NCI-H187 (cell line): ENCODE measurements at places on chromosomes 3 and 15.

GRCh38 chr15:69490356-69491037, 37.9 kb downstream of the RPLP1 start:
- no peak for DNase-seq

DNA sequence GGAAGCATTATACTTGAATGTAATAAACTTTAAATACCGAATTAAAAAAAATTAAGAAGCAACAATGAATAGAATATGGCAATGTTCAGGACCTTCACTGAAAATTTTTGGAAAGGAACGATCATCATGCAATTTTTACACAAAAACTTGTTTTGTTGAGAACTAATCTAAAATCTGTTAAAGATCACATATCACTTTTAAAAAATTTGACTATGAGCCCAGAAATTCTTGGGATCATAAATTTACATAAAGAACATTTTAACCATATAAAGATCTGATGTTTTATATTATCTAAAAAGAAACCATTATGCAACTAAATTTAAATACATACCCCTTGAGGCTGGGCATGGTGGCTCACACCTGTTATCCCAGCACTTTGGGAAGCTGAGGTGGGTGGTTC, 76.2 kb upstream of the MELTF start:
- DNase-seq: no peak

GRCh38 chr15:60494108-60494507, 15.2 kb upstream of the ICE2 start:
- no peak for DNase-seq

DNA sequence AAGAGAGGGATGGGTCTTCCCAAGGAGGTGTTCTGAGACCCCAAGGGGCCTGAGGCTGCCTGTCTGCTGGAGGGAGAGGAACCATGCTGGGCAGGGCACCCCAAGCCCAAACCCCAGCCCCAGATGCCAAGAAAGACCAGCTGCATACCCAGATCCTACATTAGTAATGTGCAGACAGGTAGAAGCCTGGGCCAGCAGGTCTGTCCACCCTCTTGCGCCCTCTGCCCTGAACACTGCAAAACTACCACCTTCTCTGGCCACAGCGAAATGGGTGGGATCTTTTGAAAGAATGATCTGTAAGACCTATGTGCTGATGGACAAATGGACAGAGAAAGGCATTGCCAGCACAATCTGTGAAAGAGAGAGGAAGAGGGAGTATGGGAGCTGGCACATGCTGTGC, 283.2 kb downstream of the EPHB1 start:
- no peak for DNase-seq

GRCh38 chr3:170594528-170594927, 8.7 kb upstream of the SLC7A14 start:
- DNase-seq: no peak

DNA sequence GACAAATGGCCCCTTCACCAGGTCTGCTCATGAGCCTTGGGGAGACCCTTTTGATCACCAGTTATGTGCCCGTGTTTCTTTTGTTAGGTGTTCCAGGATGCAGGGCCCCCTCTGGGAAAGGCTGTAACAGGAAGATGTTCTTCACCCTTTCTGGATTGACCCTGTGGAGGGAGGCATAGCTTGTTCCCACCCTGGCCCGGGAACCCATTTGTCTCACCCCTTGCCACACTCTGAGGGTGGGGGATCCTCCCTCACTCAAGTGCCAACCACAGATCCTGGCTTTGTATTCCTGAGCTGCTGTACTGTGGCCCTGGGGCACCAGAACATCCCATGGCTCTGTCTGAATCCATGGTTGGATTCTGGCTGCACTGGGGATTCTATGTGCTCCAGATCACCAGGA, 18.9 kb downstream of the IL16 start:
- no peak for DNase-seq

- no peak for DNase-seq
Measured at GRCh38 chr3:112786881-112787579, 59.6 kb downstream of the CD200R1L start.

DNA sequence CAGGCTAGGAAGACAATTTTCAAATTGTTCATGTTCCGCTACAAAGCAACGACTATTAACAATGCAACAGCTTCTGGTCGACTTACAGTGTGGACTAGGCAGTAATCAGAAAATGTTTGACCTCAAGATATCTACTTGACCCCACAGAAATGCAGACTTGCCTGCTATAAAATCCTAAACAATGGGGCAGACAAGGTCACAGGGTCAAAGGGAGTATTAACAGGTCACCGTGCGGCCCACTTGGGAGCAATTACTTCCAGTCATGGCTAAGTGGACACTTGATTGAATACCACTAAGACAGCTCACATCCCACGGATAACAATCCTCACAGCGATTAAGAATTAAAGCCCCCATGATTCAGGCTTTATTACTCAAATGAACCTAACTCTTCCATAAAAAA, 58.9 kb downstream of the FOXP1 start:
- no peak for DNase-seq

GRCh38 chr3:191563722-191564121, 102.8 kb downstream of the PYDC2 start:
- DNase-seq: no peak

GRCh38 chr15:29756358-29757267, 65.7 kb downstream of the TJP1 start:
- DNase-seq: no peak
